ENCODE measurements at places on chromosomes 7 and 10. TPM values are rescaled to one million over a fixed set of nuclear protein-coding genes. Genes with fewer than 3 reads are reported as not detected.

The ENTPD1 gene
- polyA plus RNA-seq: 55.1 TPM

The ELFN1 gene
- not detected for polyA plus RNA-seq

The MGAM2 gene
- not detected for polyA plus RNA-seq

The ANKRD30A gene
- polyA plus RNA-seq: not detected

The CELF2 gene
- 133 TPM for polyA plus RNA-seq

The GARIN1A gene
- polyA plus RNA-seq: 0.08 TPM

The SPDYE1 gene
- not detected for polyA plus RNA-seq

The CLRN3 gene
- polyA plus RNA-seq: not detected

The SH2D4B gene
- polyA plus RNA-seq: not detected

The ANXA8L1 gene
- not detected for polyA plus RNA-seq

The LIPM gene
- not detected for polyA plus RNA-seq

The VGF gene
- polyA plus RNA-seq: not detected

The ALOX5 gene
- 188 TPM for polyA plus RNA-seq

The PLEKHS1 gene
- not detected for polyA plus RNA-seq

The FAM25G gene
- polyA plus RNA-seq: not detected

The CRTAC1 gene
- not detected for polyA plus RNA-seq

The FAM107B gene
- polyA plus RNA-seq: 163 TPM

The HMX2 gene
- not detected for polyA plus RNA-seq

The PAX2 gene
- not detected for polyA plus RNA-seq

The ACTR3C gene
- 5.3 TPM for polyA plus RNA-seq

The WASHC2C gene
- polyA plus RNA-seq: 42.2 TPM

The SLC13A1 gene
- not detected for polyA plus RNA-seq

The FZD8 gene
- not detected for polyA plus RNA-seq

The TRIM73 gene
- polyA plus RNA-seq: 0.09 TPM

The TMEM176A gene
- not detected for polyA plus RNA-seq

The CRYGN gene
- polyA plus RNA-seq: not detected

The NSMCE4A gene
- polyA plus RNA-seq: 77.1 TPM

The ZDHHC4 gene
- polyA plus RNA-seq: 80.7 TPM

The CACUL1 gene
- polyA plus RNA-seq: 21.5 TPM

The MLXIPL gene
- not detected for polyA plus RNA-seq

The TECPR1 gene
- 12.6 TPM for polyA plus RNA-seq

All from naive B cell (primary cell).